ENCODE measurements at places on chromosomes 6 and 20.

GRCh38 chr6:148021165-148021564 is 321.5 kb upstream of the SASH1 start:
- DNase-seq = no peak

- DNase-seq = no peak
These were observed 69.3 kb downstream of the TOX2 start for GRCh38 chr20:43983904-43984361.

DNA sequence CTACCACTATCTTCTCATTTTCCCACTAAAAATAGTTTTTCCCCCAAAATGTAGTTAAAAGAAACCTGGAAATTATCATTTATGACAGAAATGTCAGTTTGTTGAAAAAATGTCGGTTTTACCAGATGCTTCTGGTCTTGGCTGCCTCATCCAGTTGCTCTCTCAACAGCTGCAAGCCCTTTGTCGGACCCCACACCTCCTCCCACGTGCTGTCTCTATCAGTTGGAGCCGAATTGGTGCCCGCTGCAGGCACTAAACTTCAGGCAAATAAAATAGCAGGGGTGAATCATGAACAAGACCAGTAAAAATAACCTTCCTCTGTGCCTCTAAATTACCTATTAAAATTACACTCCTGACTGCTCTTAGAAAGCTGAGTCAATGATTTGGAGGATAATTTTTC is 129.5 kb upstream of the CEP162 start:
- no peak for DNase-seq

DNA sequence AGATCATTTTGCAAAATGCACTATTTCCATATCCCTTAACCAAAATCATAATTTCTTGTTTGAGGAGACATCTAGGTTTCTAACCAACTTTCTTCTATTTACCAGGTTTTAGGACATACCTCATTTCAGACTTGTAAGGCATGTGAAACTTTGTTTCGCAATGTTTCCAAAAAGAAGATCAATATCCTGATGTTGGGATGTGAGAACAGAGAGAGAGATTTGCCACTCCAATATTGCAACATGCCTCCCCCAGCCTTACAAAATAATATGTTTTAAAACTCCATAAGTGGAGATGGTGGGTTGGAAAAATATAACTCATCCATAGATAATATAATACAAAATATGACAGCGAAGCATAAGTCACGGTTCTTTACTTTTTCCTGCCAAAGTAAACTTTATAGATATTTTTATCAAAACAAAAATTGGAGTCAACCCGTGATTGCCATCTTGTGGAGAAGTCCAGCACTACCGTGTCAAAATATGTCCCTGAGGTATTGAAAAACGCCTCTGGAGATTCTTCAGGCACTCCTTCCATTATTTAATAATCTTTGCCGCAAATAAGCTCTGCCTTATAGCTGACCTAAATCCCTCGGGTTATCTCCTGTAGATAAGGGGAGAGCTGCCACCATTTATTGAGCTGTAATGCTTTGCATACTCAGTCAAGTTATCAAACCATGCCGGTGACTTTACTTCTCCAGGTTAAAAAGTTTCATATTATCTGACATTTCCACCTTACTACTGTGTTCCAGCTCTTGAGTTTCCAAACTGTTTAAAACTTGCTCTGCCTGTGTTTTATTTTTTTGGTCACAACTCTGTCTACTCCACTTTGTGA is 534.2 kb downstream of the HACE1 start:
- no peak for DNase-seq

GRCh38 chr6:48111143-48111506 is at the start of gene PTCHD4:
TSS of gene PTCHD4 (minus strand) at chr6:48111197. CDS start at chr6:48068957, 42,240 bp downstream.
- no peak for DNase-seq

- DNase-seq = no peak
These were observed 893 bp downstream of the POLR1H start for GRCh38 chr6:30061858-30062458.

DNA sequence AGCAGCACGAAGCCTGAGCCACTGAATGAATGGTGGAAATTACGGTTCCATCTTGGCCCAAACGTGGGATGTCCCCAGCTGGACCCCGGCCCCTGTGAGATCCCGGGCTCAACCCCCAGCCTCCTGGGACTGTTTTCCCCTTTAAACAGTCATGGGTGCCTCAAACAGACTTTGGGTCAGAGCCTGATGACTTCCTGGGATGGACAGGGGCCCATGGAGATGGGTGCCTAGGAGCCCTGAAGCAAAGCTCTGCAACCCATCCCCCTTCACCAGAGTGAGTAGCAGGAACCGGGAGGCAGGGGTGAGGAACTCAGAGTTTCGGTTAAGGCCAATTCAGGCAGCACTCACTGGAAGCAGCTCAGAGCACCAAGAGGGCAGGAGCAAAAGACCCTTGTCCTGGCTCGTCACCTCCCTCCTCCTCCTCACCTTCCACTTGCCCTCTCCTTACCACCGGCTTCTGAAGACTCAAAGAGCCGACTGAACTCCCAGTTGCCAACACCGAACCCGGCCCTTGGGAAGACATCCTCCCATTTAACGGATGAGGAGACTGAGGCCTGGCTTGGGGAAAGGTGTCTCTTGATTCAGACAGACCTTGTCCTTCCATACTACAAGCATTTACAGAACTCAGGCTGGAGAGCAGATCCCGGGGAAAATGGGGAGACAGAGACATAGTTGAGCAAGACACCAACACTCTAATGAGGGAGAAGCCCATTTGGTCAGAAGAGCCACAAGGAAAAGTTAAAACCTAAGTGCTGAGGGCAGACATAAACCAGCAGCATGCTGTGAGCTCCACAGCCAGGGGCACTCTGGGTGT is 14.9 kb upstream of the TLDC2 start:
- DNase-seq = no peak

- DNase-seq = no peak
These were observed 117.6 kb downstream of the EPB41L2 start for GRCh38 chr6:130945401-130945919.

GRCh38 chr20:35192118-35192872 is 20.4 kb downstream of the PROCR start:
- DNase-seq = no peak

DNA sequence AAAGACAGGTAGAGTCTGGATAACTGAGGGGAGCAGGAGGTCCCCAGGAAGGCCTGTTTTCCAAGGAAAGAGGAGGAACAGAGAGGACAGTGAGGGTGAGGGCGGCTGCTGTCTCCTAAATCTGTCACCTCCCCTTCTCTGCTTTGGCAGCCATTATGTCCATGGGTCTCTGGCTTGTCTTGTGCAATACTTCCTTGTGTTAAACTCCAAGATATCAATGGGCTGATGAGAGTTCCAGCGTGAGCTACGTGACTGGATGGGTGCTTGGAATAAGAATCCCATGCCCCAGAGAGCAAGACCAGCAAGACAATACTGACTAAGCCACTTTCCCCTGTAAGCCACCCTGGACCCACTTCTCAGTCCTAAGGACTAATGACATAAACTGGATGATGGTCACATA is 26.3 kb upstream of the DNAAF9 start:
- no peak for DNase-seq

GRCh38 chr6:144481527-144481926 is 196.4 kb downstream of the UTRN start:
- no peak for DNase-seq

DNA sequence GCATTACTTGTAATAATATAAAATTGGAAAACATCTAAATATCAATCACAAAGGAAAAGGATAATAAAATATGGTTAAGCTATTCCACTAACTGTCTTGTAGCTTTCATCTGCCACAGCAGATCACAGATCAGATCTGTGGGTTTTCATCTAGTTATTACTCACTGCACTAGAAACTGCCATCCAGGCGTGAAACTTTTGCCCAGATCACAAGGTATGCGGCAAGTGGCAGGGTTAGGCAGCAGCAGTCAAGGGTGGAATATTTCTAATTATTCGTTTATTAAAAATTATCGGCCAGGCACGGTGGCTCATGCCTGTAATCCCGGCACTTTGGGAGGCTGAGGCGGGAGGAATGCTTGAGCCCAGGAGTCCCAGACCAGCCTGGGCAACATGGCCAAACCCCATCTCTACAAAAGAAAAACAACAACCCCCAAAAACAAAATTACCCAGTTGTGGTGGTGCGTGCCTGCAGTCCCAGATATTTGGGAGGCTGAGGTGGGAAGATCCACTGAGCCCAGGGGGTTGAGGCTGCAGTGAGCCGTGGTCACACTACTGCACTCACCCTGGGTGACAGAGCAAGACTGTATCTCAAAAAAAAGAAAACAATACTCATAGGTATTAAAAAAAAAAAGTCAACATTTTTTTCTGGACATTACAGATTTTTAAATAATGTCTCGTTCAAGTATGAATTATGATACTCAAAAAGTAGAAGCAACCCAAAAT is 32.1 kb downstream of the BEND3 start:
- no peak for DNase-seq

DNA sequence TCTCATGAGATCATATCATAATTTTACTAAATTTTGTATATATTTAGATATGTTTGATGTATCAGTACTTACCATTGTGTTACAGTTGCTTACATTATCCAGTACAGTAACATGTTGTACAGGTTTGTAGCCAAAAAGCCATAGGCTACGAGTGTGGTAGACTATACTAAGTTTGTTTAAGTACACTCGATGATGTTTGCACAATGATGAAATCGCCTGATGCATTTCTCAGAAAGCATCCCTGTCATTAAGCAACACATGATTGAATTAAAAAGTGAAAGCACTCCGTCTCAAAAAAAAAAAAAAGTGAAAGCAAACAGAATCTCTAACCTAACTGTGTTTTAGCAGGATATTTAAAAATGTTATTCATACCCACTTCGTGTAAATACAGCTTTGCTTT is 104.9 kb upstream of the TFAP2D start:
- DNase-seq = no peak

- DNase-seq = no peak
These were observed 28.3 kb downstream of the MEP1A start for GRCh38 chr6:46821458-46821881.

- no peak for DNase-seq
These were observed 39.3 kb upstream of the SRPK1 start for GRCh38 chr6:35960187-35960586.

GRCh38 chr20:57826666-57827287 is 117.0 kb upstream of the PMEPA1 start:
- no peak for DNase-seq

GRCh38 chr20:8352486-8352885 is 220.4 kb downstream of the PLCB1 start:
- no peak for DNase-seq

DNA sequence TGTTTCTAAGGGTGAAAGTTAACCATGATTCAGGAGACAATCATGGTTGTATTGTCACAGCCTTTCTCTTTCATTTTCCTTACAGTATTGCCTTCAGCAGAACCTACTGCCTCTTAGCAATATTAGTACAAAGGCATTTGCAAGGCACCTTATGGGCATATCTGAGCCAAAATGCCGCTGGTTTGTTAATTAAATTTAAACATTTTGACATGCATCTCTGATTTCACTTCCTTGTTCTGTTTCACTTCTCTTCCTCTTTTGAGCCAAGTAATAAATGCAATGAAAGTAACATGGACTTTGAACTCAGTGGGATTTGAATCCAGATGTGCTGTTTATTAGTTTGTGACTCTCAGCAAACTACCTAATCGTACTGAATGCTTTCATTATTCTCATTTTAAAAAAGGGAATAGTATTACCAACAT is 467.4 kb upstream of the CITED2 start:
- DNase-seq = no peak

DNA sequence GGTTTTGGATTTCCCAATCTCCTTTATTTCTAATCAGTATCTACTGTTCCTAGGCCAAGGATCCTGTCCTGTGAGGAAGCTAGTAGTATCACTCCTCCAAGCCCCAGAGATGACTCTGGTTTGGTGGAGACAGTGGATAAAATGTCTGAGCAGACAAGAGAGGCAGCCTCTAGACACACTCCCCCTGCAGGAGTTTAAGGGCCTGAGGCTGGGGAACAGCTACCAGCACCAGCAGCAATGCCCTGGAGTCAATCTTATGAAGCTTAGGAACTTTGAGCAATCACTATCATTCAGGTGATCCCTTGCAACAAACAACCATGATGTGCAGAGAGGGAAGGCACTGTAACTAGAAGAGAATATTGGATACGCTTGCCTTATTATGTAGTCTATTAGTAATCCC is 384.7 kb upstream of the ID4 start:
- no peak for DNase-seq

- DNase-seq = no peak
These were observed 79.0 kb upstream of the ZNF217 start for GRCh38 chr20:53672484-53673129.

- no peak for DNase-seq
These were observed 122.5 kb upstream of the BMP2 start for GRCh38 chr20:6644813-6645628.

- no peak for DNase-seq
These were observed 322.8 kb upstream of the GJE1 start for GRCh38 chr6:141809901-141810300.

- no peak for DNase-seq
These were observed 45.6 kb upstream of the ALDH8A1 start for GRCh38 chr6:134995536-134995935.

- no peak for DNase-seq
These were observed 12.4 kb upstream of the NPBWR2 start for GRCh38 chr20:64119681-64120341.

GRCh38 chr6:43359381-43359780 is 10.1 kb downstream of the ZNF318 start:
- DNase-seq = no peak
